ENCODE measurements at places on chromosomes 4 and X.

DNA sequence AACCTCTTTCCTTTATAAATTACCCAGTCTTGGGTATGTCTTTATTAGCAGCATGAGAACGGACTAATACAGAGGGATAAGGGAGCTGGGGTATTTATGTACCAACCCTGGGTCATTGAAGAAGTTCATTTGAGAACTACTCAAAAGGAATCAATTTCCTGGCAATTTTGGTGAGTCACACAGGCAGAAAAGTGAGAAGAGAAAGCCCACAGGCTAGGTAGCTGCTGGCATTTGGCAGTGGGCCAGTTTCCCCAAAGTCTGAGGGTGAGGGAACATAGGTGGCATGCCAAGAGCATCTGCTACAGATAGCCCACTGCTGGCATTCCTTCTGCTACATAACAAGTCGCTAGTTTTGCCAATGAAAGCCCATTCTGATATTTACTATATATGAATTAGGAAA, 411.2 kb downstream of the MID1IP1 start:
- no peak for DNase-seq

- DNase-seq: no peak
Measured at GRCh38 chrX:154401045-154401799, 3.0 kb downstream of the RPL10 start.

DNA sequence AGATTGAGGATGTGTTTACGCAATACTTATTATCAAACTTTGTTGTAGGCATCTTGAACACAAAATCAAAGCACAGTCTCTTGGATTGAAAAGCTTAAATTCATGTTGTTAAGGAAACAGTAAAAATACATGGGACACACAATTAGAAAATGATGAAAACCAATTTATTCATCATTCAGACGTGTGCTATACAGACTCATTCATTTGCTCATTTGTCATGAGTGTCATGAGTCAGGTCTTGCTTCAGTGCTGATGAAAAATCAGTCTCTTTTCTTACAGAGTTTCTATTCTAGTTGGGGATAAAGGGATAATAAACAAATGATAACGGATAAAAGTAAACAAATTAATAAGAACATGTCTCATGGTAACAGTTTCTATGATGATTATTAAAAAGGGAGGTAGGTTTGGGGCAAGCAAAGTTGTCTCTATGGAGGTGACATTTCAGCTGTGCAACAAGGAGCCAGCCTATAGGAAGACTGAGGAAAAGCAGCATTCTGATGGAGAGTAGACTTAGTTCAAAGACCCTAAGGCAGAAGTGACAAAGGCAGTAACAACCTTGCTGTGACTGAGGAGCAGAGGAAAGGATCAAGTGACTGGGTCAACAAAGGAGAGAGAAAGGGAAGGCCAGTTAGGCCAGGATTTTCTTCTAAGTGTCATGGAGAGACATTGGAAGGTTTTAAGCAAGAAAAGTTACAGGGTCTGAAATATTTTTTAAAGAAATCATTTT, 224.0 kb upstream of the HHIP start:
- DNase-seq: no peak

- DNase-seq: no peak
Measured at GRCh38 chrX:926070-926469, 286.4 kb downstream of the CRLF2 start.

- DNase-seq: no peak
Measured at GRCh38 chr4:118367361-118367760, 14.6 kb upstream of the PRSS12 start.

DNA sequence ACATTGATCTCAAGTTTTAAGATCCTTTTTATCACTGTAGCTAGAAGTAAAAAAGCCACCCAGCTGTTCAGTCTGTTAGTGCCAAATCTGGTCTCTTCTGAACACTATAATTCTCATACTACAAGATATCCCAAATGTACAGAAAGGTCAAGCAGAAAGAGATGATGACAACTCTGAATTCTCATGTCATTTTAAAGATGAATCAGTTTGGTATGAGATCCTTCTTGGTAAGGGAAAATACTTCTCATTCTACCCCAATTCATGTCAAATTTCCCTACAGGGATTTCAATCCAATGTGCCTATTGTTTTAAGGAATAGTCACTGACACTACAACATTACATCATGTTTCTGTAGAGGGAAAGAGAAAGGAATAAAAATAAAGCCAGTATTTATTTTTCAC, 184.5 kb downstream of the CPEB2 start:
- DNase-seq: no peak

GRCh38 chr4:159107203-159107925, 4.5 kb downstream of the RAPGEF2 start:
- DNase-seq: no peak

GRCh38 chr4:64911846-64912245, 502.6 kb upstream of the TECRL start:
- DNase-seq: no peak

DNA sequence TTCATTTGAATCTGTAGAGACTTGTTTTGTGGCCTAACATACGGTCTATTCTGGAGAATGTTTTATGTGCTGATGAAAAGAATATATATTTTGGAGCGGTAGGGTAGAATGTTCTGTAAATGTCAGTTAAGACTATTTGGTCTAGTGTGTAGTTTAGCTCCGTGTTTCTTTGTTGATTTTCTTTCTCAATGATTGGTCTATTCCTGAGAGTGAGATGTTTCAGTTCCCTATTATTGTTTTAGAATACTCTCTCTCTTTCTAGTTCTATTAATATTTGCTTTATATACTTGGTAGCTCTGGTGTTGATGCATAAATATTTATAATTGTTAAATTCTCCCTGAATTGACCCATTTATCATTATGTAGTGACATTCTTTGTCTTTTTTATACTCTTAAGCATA, 236.5 kb downstream of the GLUD2 start:
- DNase-seq: no peak

DNA sequence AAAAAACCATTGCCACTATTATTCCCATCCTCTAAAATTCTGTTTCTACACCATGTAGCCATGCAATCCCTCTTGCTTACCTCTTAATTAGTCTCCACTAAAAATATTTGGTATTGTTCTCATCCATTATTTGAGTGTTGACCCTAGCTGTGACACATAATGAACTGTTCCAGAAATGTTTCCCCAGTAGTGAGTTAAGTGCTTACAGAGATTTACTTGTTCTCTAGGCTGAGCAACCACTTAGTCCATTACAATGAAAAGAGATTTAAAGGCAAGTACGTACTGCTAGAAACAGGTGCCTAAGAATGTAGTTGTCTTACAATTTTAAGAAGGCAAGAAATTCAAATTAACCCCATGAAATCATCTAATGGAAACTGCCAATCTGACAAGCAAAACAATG, 112.7 kb upstream of the PTPN13 start:
- DNase-seq: no peak

GRCh38 chrX:117990438-117990837, 126.2 kb downstream of the KLHL13 start:
- no peak for DNase-seq

DNA sequence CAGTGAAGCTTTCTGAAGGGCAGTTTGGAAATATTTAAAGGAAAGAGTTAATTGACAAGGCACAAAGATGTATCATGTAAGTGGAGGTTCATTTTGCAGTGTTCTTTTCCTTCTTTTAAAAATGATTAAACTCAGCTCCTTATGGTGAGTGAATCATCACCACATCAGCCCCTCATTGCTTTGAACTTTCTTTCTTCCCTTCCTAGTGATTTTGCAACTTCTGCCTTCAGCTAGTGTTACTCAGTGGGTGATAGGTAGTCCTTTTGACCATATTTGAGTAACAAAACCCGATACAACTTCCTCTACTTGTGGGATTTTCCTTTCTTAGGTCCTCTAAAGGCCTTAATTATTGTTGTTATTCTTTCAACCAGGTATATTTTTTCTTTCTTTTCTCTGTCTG, 8.2 kb downstream of the ZCCHC4 start:
- DNase-seq: no peak

GRCh38 chr4:100952590-100952989, 394.7 kb downstream of the PPP3CA start:
- no peak for DNase-seq

DNA sequence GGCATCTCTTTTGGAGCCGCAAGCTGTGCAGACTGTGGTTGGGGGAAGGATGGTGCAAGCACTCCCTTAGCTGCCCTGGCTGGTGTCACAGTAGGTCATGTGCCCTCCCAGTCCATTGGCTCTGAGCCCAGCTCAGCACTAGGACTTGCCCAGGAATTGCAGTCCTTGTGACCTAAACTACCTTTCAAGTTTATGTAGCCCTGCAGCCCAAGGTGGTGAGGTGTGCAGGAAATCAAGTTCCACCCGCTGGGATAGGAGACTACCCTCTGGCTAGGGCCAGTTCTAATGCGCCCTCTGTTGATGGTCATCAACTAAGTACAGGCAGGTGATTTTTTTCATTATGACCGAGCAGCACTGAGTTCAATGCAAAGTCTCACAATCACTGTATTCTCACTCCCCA, 335.2 kb downstream of the UBE2NL start:
- DNase-seq: no peak

Measured in glutamatergic neuron (in vitro differentiated cells).